ENCODE measurements at places on chromosomes 2 and 18. TPM values are rescaled to one million over a fixed set of nuclear protein-coding genes. Genes with fewer than 3 reads are reported as not detected.

Gene LRRTM1
- 1.8 TPM for polyA plus RNA-seq

Gene REG3G
- not detected for polyA plus RNA-seq

Gene LBH
- polyA plus RNA-seq: 122 TPM

Gene MGAT4A
- polyA plus RNA-seq: 19.1 TPM

Gene CPO
- 0.31 TPM for polyA plus RNA-seq

Gene NEURL3
- 0.23 TPM for polyA plus RNA-seq

Gene SPP2
- 0.27 TPM for polyA plus RNA-seq

Gene SERPINB11
- not detected for polyA plus RNA-seq

Gene SNTG2
- 0.44 TPM for polyA plus RNA-seq

Gene RESP18
- polyA plus RNA-seq: not detected

Gene DUSP19
- polyA plus RNA-seq: 5.3 TPM

Gene PMS1
- polyA plus RNA-seq: 39.0 TPM

Gene SLC66A3
- 34.7 TPM for polyA plus RNA-seq

Gene RPRM
- 0.58 TPM for polyA plus RNA-seq

Gene ABCB11
- polyA plus RNA-seq: 0.21 TPM

Gene REG1B
- polyA plus RNA-seq: not detected

Gene GLI2
- polyA plus RNA-seq: 16.1 TPM

Gene FSIP2
- polyA plus RNA-seq: 3.9 TPM

Gene GPR39
- 3.3 TPM for polyA plus RNA-seq

Gene SCLY
- polyA plus RNA-seq: 12.2 TPM

Gene BCL11A
- 29.9 TPM for polyA plus RNA-seq
